Psoas muscle (tissue), 8 donors: ENCODE measurements at places on chromosomes 3 and 15. TPM values are rescaled to one million over a fixed set of nuclear protein-coding genes. Genes with fewer than 3 reads are reported as not detected.

Gene SAMD7
- not detected for total RNA-seq

Gene ARRDC4
- 13.1 TPM for total RNA-seq

Gene WNT7A
- not detected for total RNA-seq

Gene ACKR4
- total RNA-seq = 0.64 TPM

Gene ALDH1A3
- 14.4 TPM for total RNA-seq

Gene ILDR1
- total RNA-seq = not detected

Gene LYZL4
- total RNA-seq = not detected

Gene MESP2
- total RNA-seq = not detected

Gene NRG4
- total RNA-seq = 11.6 TPM

Gene REC114
- not detected for total RNA-seq

Gene ZBTB47
- total RNA-seq = 99.5 TPM

Gene ALPK3
- total RNA-seq = 199 TPM

Gene LRRIQ4
- not detected for total RNA-seq

Gene PLA2G4B
- 2.1 TPM for total RNA-seq

Gene NOX5
- 0.06 TPM for total RNA-seq

Gene VIPR1
- 1.4 TPM for total RNA-seq

Gene TGM5
- not detected for total RNA-seq

Gene NR2F2
- total RNA-seq = 17.1 TPM

Gene NR1I2
- total RNA-seq = not detected

Gene INSYN1
- 4.8 TPM for total RNA-seq

Gene BNIP2
- total RNA-seq = 73.9 TPM

Gene SEMA5B
- 1.1 TPM for total RNA-seq

Gene FAM174B
- 22.1 TPM for total RNA-seq

Gene MORC1
- not detected for total RNA-seq

Gene IFT122
- total RNA-seq = 5.0 TPM

Gene FHIT
- total RNA-seq = 4.6 TPM

Gene EPHB1
- total RNA-seq = 3.1 TPM

Gene DGKG
- total RNA-seq = 12.1 TPM

Gene HHATL
- total RNA-seq = 257 TPM

Gene RAB7A
- total RNA-seq = 375 TPM

Gene NANOGP8
- total RNA-seq = not detected

Gene ANKRD34C
- total RNA-seq = not detected

Gene LRCH3
- 25.3 TPM for total RNA-seq

Gene ALDH1A2
- total RNA-seq = 2.5 TPM

Gene C3orf85
- not detected for total RNA-seq

Gene GOLGA8M
- total RNA-seq = 0.79 TPM

Gene LRTM1
- total RNA-seq = 3.1 TPM

Gene TMEM207
- not detected for total RNA-seq

Gene CFAP44
- 1.1 TPM for total RNA-seq

Gene C15orf62
- total RNA-seq = not detected

Gene TEX55
- total RNA-seq = not detected

Gene C2CD4A
- 2.3 TPM for total RNA-seq

Gene ROPN1B
- total RNA-seq = not detected

Gene ZNF774
- total RNA-seq = 7.6 TPM

Gene GABRG3
- not detected for total RNA-seq

Gene GABRA5
- total RNA-seq = not detected

Gene NMNAT3
- 8.9 TPM for total RNA-seq

Gene ITGA11
- 3.8 TPM for total RNA-seq

Gene GOLGA6A
- total RNA-seq = not detected

Gene MINDY4B
- not detected for total RNA-seq

Gene GPR156
- total RNA-seq = not detected

Gene SV2B
- 2.1 TPM for total RNA-seq

Gene GCNT3
- 0.53 TPM for total RNA-seq

Gene KCNMB3
- total RNA-seq = 0.46 TPM

Gene FMN1
- total RNA-seq = 10.2 TPM

Gene BFSP2
- not detected for total RNA-seq

Gene IQCH
- total RNA-seq = 0.90 TPM
